ENCODE measurements at places on chromosomes 7 and 10.

- no peak for DNase-seq
Observed at GRCh38 chr7:122600042-122600441, 98.9 kb downstream of the RNF133 start.

GRCh38 chr10:93652857-93653256 lies 40.5 kb downstream of the PDE6C start:
- DNase-seq = no peak

DNA sequence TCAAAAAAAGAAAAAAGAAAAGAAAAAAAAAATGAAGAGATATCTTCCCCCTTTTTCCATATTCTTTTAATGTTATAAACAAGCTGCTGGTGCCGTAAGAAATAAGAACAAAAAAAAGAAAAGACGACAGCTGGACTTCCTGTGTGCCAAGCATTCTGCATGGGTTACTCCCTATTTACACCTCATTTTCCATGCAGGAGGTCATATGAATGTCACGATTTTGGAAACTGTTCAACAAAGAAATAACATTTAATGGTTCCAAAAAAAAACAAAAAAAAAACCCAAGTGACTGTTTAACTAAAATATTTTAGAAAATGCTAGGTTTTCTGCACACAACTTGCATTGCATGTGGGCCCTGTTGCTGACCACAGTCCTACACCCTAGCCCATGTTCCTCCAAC lies 159.3 kb downstream of the TNS3 start:
- no peak for DNase-seq

GRCh38 chr7:157423348-157423747 lies 86.5 kb downstream of the DNAJB6 start:
- no peak for DNase-seq

- DNase-seq = no peak
Observed at GRCh38 chr10:34006471-34006870, 672.0 kb upstream of the NRP1 start.

GRCh38 chr10:69733791-69734261 lies 67.9 kb upstream of the COL13A1 start:
- DNase-seq = no peak

DNA sequence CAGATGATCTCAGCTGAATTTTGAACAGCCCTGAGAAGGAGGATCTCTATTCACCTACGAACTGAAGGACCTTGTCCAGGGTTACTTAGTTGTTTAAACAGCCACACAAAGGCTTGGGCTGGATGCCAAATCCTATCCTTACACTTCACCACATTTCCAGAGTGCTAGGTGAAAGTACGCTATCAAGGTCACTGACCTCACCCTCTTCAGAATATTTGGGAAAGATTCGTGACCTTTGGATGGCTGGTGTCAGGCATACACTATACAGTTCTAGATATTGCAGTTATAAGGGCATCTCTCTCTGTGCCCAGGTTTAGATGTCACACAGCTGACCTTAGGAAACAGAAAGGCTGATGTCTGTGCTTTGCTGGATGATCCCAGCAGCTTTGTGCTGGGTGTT lies 61.2 kb upstream of the ABLIM1 start:
- no peak for DNase-seq

DNA sequence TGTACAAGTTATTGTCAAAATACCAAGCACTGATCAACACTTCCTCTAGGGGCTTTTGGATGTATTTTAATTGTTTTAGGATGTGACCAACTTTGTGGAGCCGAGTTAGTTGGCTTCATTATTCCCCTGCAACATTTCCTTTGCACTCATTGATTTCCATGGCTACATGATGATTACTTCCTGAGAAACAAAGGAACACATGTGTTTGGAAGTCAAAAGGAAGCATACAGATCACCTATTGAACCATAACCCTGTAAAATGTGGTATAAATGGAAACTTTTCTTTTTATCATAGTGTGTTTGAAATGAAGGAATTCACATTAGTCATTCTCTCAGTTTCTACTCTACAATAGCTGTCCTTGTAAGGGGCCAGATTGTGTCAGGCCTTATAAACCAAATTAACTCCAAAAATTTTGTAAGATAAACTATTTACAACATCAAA lies 32.2 kb upstream of the EXOC6 start:
- DNase-seq = no peak

DNA sequence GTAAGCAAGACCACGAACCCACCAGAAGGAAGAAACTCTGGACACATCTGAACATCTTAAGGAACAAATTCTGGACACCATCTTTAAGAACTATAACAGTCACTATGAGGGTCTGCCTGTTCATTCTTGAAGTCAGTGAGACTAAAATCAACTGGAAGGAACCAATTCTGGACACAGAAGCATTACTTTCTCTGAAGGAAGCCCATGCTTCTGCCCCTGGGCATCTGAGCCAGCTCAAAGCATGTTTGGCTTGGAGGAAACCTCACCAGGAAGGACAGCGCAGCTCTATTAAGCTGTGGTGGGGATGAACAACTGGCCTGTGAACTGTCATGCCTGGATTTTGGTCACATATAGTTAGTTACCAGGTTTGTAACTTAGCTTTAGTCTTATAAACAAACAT lies 132.4 kb upstream of the GDF10 start:
- no peak for DNase-seq

GRCh38 chr10:65570143-65571010 lies 1355.5 kb upstream of the LRRTM3 start:
- DNase-seq = no peak

DNA sequence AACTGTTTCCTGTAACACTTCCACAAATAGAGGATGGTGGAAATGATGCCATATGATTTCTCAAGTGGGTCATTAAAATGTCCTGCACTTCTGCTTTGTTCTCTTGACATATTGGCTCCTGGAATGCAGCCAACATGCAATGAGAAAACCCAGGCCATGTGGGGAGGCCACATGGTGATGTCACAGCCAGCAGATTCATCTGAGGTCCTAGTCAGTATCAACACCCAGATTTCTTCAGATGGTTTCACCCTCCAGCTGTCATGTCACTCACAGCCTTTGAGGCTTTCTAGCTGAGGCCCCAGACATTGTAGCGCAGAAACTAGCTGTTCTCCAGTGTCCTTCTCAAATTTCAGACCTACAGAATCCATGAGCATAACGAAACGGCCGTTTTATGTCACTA lies 102.3 kb upstream of the NUPR2 start:
- peak; percentile 13 for DNase-seq

DNA sequence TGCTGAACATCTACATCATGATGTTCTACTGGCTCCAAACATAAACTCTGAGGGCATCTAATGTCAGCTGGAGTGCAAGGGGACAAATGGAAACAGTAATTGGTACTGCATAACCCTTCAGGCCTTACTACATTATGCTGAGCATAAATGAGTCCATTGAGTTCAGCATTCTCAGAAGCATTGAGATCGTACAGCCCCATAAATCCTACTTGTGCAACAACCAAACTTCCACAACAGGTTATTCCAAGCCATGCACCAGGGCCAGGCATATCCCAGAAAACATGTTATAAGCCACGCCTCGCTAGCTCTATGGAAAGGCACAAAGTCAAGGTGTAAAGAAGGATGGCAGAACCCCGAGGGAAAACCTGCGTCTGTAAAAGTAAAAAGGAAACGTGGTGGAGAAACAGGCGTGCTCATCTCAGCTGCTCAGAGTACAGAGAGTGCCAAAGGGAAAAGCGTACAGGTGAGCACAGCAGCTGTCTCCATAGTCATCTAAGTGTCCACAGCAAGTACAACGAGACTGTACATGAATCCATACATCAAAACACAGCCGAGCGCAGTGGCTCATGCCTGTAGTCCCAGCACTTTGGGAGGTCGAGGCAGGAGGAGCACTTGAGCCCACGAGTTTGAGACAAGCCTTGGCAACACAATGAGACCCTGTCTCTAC lies 124.6 kb downstream of the PARD3 start:
- no peak for DNase-seq

DNA sequence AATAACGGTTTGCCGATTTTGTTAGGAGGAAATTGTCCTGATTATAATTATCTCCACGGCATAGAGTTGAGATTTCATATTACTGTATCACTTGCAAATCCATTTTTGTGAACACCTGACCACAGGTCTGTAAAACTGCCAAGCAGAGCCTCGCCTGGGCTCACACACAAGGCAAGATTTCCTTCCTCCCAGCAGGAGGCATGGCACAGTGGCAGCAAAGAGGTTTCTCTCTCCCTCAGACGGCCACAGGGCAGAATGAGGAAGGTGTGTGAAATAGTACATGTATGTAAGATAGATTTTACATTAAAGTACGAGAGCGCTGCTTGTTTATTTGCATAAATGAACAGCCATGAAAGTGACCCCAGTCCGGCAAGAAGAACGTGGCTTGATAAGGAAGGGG lies 130.1 kb downstream of the CELF2 start:
- peak; percentile 46 for DNase-seq

- no peak for DNase-seq
Observed at GRCh38 chr7:30082686-30083085, 52.1 kb upstream of the MTURN start.

DNA sequence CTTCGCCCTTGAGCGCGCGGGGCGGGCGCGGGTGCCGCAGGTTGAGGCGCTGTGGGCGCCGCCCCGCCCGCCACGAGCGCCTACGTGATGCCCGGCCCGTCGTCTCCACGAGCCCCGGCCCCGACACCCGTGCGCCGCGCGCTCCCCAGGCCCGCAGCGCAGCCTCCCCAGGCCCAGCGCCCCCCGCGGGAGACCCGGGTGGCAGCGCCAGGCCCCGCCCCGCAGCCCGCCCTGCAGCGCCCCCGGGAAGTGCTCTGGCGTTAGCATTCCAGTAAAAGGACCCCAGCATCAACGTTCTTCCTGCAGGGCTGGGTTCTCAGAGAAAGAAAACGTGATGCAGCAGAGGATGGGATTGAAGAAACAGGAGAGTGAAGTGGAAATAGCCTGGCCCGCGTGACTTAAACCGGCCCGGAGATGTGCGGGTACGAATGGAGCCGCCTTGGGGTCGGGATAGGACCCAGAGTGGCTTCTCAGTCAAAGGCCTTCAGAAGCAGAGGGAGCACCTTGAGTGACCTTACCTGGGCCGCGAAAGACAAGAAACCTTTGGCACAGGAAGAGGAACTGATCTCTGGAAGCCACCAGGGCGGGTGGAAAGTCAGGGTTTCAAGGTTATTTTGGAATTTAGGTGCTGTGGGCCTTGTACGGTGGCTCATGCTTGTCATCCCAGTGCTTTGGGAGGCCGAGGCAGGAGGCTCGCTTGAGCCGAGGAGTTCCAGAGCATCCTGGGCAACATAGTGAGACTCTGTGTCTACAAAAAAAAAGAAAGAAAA lies 1.8 kb downstream of the PFKP start:
- DNase-seq = peak; percentile 40

- DNase-seq = no peak
Observed at GRCh38 chr7:98283127-98283886, 1.8 kb downstream of the BRI3 start.

- DNase-seq = no peak
Observed at GRCh38 chr7:149813254-149814035, 24.7 kb upstream of the ZNF862 start.

DNA sequence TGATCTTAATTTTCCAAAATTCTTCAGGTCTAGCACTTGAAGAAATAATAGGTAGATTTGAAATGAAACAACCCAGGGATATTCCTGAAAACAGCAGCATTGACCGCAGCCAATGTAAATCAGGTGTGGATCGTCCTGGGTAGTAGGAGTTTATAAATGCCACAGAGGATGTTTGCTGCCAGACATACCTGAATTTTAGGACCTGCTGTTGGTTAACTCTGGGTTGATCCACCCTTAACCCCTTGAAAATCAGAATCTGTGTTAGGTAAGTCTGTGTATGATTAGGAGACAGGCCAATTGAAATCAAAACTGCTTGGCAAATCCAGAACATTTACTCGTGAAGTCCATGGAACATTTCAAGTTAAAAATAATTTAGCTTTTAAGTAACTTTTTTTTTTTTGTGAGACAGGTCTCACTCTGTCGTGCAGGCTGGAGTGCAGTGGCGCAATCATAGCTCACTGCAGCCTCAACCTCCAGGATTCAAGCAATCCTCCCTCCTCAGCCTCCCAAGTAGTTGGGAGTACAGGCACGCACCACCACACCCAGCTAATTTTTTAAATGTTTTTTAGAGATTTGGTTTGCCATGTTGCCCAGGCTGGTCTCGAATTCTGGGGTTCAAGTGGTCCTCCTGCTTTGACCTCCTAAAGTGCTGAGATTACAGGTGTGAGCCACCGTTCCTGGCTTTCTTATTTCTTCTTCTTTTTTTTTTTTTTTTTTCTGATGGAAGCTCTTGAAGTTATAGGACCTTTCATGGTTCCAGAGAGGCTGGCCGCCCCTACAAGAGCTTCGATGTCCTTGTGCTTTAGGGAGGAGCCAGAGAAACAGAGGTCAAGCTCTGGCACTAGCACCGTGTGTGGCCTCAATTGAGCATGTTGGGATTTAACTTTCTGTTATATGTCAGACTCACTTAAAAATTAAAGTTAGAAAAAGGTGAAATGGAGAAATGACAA lies 2.0 kb downstream of the POR start:
- DNase-seq = no peak

DNA sequence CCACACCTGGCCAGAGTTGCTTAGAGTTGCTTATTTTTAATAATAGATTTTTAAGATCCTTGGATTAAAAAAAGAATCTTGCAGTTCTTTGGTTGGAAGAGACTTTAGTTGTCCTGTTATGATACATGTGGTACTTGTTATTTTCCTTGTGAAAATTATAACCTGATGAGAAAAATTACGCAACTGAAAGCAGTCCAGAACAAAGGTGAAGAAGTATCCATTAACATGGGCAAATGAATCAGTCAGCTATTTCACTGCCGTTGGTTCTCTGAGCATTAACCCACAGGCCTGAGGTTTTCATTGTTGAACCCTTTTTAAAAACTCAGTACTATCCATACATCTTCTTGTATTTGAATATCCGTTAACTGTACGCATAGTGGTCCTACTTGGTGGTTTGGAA lies 68.2 kb downstream of the GALNT11 start:
- no peak for DNase-seq
